Body of pancreas (tissue), 4 donors: ENCODE measurements at places on chromosomes 3 and 15. TPM values are rescaled to one million over a fixed set of nuclear protein-coding genes. Genes with fewer than 3 reads are reported as not detected.

Gene ACAD11
- total RNA-seq, result 52.1 TPM

DNA sequence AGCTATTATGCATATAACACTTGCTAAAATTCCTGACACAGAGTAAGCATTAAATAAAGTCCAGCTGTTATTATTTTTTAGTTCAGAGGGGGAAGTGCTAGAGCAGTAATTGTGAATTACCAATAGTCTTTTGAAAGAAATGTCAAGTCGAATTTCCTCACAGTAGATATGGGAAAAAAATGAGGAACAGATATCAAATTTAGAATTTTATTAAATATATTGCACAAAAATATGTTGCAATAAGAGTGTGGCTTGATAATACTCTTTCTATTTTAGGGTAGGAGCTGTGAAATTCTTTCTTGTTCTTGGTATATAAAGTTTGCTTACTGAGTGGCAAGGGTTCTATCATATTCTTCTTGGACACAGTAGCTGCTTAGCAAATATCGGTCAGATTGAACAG is 181.3 kb downstream of the NFKBIZ start:
- no peaks in the 10 kb centered on the region for H3K27me3 ChIP-seq
- H3K4me1 ChIP-seq, result no peaks in the 10 kb centered on the region
- no peak for DNase-seq
- H3K27ac ChIP-seq, result no peak overlapping the region
- no peaks in the 10 kb centered on the region for H3K36me3 ChIP-seq
- H3K4me3 ChIP-seq, result no peak overlapping the region

DNA sequence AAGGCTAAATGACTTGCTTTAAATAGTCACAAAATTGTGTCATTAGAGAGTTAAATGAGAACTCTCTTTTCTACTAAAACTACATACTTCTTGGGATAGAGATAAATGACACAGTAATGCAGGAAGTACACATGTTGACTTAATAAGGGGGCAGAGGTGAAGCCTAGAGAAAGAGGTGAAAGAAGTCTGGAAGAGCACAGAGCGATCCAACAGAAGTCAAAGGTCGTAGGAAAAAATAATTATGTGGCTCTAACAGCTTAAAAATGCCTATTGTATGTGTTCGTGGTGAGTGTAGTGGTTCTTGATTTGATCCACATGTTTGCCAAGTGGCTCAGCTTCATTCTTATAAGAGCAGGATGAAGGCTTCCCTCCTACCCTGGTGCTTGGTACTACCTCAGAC is 61.7 kb downstream of the TMEM212 start:
- no peak overlapping the region for H3K4me3 ChIP-seq
- DNase-seq, result no peak
- H3K4me1 ChIP-seq, result no peaks in the 10 kb centered on the region
- H3K27me3 ChIP-seq, result no peaks in the 10 kb centered on the region

DNA sequence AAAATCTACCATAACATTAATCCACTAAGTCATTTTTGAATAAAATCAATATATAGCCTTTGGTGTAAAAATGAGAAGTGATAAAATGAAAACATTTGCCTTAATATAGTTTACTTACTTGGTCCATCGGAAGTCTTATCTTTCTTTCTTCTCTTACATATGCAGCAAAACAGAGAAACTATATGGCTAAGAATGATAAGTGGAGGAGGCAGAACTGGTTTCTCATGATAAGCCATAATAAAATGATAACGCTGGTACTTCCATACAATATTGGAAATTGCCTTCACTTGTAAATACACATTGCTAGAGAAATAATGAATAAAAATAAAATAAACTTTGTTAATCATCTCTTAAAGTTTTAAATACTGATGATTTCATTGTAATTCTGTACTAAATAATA is 47.8 kb upstream of the USP50 start:
- H3K27me3 ChIP-seq, result no peaks in the 10 kb centered on the region
- H3K4me3 ChIP-seq, result no peak overlapping the region
- H3K4me1 ChIP-seq, result no peaks in the 10 kb centered on the region

GRCh38 chr3:123791417-123791816 is 92.7 kb downstream of the MYLK start:
- H3K27ac ChIP-seq, result no peak overlapping the region
- H3K4me3 ChIP-seq, result no peak overlapping the region

GRCh38 chr15:96372554-96372953 is 42.1 kb downstream of the NR2F2 start:
- no peak for DNase-seq
- H3K27ac ChIP-seq, result no peak overlapping the region
- H3K4me3 ChIP-seq, result no peak overlapping the region
- H3K36me3 ChIP-seq, result no peaks in the 10 kb centered on the region
- peaks cover 12% of the 10 kb centered on the region for H3K4me1 ChIP-seq
